NCI-H187 treated with DMSO at 0.1 percent for 48 hours (cell line): ENCODE measurements at places on chromosomes 2 and 18.

DNA sequence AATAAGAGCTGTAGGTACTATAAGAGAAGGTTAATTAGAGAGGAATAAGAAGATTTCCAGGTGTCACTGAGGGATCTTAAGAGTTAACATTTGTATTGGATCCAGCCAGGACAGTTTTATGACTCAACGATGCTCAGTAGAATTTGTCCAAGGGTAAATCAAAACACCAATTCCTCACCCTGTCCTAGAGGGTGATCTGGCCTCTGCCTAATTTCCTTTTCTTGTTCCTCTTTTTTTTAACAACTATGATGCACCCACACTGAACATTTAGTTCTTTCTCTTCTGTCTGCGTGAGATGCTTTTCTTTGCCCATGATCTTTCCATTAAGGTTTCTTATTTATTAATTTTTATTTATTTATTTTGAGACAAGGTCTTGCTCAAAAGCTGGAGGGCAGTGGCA is 92.0 kb downstream of the PMS1 start:
- no peak for DNase-seq

DNA sequence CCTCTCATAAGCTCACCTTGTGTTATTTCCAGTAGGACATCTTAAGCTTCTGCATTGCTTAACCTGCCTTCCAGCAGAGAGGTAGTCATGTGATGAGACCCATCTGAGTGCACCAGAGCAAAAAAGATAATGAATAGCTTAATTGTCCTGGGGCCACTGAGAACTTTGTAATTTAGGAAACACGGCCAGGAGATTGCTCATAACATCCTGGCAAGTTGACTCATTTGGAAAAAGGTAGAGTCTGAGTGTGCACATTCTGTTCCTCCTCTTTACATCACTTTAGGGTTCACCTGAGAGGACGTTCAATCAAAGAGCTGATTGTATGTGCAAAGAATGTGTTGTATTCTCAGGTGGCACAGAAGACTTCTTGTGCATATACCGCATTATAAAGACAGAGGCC is 830.2 kb upstream of the SOX11 start:
- no peak for DNase-seq

GRCh38 chr18:13178976-13179375 is 39.6 kb upstream of the LDLRAD4 start:
- DNase-seq = no peak

DNA sequence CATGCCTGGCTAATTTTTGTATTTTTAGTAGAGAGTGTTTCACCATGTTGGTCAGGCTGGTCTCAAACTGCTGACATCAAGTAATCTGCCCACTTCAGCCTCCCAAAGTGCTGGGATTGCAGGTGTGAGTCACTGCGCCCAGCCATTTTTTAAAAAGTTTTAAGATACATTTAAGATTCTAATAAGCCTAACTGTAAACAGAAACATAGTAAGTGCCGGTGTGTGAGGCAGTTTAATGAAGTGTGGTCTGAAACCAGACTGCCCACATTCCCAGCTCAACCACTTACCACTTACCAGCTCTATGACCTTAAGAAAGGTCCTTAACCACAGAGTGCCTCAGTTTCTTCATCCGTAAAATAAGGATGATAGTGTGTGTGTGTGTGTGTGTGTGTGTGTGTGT is 42.4 kb downstream of the TMEM237 start:
- DNase-seq = no peak

- DNase-seq = no peak
These were observed 696.7 kb upstream of the SOX11 start for GRCh38 chr2:4995466-4995865.

DNA sequence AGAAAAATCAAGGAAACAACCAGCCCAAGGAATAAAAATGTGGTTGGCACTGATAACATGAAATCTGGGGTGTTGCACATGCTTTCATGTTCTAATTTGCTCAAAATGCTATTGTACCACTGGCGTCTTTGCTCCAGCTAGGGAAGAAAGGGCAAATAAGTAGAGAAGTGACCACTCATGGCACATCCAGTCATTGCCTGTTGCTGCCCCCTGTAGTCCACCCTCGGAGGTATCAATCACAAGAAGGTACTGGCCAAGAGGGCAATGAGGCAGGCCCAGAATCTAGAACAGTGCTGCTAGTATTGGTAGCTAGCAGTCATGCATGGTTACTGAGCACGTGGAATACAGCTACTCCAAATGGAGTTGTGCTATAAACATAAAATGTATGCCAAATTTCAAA is 213.4 kb downstream of the CDCA7 start:
- DNase-seq = no peak

GRCh38 chr2:241676665-241677064 is 9.9 kb downstream of the DTYMK start:
- no peak for DNase-seq

DNA sequence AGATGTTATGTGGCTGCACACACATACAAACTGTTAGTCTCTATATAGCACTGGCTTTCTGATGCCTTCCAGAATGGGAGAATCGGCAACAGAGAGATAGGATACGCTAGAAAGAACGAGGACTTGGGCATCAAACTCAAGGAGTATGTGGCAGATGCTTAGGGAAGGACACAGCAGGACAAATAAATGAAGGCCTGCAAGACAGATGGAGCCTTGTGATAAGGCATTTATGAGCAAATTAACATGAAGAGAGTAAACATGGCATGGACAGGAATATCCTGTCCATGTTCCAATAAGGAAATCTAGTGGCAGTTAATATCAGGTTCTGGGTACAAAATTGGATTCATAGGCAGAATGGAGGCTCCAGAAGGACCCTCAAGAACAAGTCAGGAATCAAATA is 136.9 kb downstream of the SLC4A10 start:
- no peak for DNase-seq

GRCh38 chr2:85611705-85612587 is at the start of gene C2orf68:
Gene C2orf68, minus strand, starts transcription at chr2:85612066. Its CDS starts 82 bp downstream, at chr2:85611984.
- DNase-seq = no peak

- DNase-seq = no peak
These were observed 89.7 kb downstream of the SEMA4F start for GRCh38 chr2:74743778-74744177.

DNA sequence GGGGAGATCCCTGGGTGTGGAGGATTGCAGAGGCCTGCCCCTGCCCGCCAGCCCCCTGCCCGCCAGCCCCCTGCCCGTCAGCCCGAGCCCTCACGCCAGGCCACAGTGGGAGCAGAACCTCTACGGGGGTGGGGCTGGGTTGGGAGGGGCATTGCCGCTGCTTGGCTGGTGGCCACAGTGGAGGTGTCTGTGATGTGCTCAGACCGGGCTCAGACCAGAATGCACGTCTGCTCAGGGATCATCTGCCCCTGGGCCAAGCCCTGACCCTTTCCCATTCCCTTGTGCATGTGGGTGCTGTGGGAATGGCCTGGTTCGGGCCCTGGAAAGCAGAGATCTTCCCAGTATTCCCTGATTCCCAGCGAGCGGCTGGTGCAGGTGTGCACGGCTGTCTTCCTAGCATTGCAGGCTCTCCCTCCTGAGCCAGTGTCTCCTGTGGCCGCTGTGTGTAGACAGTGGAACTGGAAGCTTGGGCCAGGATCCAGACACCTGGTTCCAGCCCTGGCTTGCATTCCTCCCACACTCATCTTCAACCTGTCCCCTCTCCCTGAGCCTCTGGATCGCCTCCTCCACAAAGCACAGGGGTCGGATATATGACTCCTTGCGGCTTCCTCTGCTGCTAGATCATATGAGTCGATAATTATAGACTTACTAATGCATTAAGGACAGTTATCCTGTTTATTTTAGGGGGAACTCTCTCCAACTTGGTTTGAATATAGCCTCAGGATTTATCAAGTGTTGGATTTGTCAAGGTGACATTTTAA is 161.6 kb downstream of the LDLRAD4 start:
- DNase-seq = no peak

DNA sequence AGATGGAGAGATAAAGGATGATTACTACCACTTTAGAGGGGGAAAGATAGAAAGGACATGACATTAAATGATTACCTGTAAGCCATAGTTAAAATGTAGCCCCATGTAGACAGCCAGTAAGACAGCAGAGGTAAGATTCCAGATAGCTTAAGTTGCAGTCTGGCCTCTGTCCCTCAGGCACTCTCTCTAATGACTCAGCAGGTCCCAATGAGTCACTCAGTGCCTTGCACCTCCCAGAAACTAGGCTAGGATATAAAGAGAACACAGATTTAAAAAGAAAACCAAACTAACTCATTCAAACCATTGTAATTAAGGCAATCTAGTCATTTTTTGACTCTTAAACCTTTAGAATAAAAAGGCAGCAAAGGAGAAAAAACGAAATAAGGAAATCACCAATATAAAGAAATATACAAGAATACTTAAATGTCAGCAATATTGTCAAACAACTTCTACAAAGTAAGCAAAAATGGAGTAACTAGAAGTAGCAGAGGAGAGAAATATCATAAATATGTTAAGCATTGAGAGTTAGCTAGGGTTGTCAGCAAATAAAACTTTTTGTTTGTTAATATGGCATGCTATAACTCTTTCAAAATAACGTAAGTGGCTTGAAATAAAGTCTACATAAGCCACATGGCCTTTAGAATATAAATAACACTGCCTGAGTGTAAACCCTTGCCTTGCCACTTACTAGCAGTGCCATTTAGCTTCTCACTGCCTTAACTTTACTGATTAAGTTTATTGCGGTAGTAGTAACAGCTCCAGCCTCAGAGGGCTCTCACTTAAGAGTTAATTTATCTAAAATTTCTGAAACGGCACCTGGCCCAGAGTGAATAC is 48.5 kb downstream of the SOCS6 start:
- DNase-seq = no peak

DNA sequence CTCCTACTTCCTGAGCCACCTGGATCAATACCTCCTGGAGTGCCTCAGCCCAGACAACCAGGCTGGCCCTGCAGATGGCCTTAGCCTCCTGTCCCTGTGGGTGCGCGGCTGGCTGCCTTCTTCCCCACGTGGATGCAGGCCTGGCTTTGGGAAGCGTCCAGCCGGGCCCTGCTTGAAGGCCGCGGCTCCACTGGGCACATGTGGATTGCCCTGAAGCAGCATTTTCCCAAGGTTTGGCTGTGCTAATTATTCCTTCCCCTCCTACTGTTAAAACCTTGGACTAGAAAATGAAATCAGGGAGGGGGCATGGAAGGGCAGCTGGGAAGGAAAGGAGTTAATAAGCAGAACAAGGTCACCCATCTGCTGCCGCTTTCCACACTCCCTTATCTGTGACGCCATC is 143.0 kb upstream of the GATA6 start:
- DNase-seq = no peak

GRCh38 chr2:146363731-146364130 is 1481.1 kb upstream of the ACVR2A start:
- DNase-seq = no peak

- no peak for DNase-seq
These were observed 73.9 kb upstream of the TRIB2 start for GRCh38 chr2:12642859-12643258.
